Stimulated activated CD4-positive, alpha-beta T cell treated with anti-CD3 and anti-CD28 coated beads, Interleukin-15, amount 100 ng/mL, for 1 hour (primary cell): ENCODE measurements at places on chromosomes 11 and 22.
A peak's percentile ranks its signal among the peaks of the same experiment; 100 is the strongest.

- DNase-seq, result no peak
Measured at GRCh38 chr11:2462986-2463765, 18.4 kb downstream of the KCNQ1 start.

- DNase-seq, result no peak
Measured at GRCh38 chr22:32652645-32653270, 148.7 kb upstream of the TIMP3 start.

- DNase-seq, result no peak
Measured at GRCh38 chr11:12829131-12829530, 154.9 kb downstream of the TEAD1 start.

- DNase-seq, result no peak
Measured at GRCh38 chr22:24901448-24901847, 45.0 kb downstream of the LHFPL7 start.

DNA sequence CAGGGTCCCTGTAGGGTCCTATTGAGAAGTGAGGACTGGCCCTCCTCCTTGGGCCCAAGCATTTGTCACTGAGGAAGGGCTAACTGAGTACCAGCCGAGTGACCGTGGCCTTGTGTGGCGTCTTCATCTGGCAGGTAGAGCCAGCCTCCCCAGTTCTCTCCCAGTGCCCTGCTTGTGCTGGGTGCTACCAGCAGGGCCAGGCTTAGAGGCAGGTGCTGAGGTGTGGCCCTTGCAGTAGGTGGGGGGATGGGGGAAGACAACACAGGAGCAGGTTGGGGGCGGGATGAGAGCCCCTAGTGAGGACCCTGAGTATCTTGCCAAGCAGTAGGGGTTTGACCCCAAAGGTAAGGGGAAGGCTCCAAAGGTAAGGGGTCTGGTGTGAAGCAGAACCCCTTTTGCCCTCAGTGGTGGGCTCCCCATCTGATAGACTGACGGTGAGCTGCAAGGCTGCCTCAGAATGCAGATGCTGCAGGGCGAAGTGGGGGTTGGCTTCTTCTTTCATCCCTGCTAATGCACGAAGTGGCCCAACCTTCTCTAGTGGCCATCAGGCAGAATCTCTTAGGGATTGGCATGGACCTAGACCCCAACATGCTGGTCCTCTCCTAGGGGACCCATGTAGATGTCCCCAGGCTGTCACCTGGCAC lies 19.6 kb downstream of the CDC45 start:
- no peak for DNase-seq

- DNase-seq, result no peak
Measured at GRCh38 chr22:41311487-41311886, 10.2 kb downstream of the ZC3H7B start.

- peak; percentile 49 for DNase-seq
Measured at GRCh38 chr11:73335204-73335923, 27.3 kb downstream of the ARHGEF17 start.

DNA sequence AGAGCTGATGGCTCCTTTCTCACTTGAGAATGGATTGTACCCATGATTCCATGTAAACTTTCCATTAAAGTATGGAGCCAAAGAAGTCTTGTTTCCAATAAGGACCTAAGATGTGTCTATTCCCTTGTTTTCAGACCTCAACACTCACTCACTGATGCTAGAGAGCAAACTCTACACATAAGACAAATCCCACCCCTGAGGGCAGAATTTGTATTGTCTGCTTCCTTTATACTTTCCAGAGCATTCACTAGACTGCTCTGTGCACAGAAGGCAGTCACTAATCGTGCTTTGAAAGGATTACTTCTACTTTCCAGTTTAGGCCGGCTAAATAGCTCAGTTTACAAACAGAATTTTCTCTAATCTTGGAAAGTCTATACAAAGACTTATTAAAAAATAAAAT lies 6.4 kb downstream of the ANKRD49 start:
- no peak for DNase-seq

GRCh38 chr11:19646308-19646707 lies 66.3 kb upstream of the NAV2 start:
- no peak for DNase-seq
